Natural killer cell (primary cell): ENCODE measurements at places on chromosomes 5 and 9.

- DNase-seq, result no peak
These were observed 1014.1 kb downstream of the PTPRD start for GRCh38 chr9:9598723-9599122.

DNA sequence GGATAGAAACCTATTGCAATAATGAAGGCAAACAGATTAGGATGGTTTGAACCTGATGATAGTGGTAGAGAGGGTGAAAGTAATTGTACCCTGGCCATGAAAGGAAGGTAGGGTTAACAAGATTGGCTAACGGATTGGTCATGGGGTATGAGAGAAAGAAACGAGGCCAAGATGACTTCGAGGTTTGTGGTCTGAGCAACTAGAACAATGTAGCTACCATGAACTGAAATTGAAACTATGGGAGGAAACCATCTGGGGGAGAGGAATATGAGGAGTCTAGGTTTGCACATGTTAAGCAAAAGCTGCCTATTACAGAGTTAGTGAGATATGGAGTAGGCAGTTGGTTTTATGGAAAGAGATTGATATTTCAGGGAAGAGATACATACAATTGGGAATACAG is 406.0 kb downstream of the PRELID2 start:
- DNase-seq, result no peak

DNA sequence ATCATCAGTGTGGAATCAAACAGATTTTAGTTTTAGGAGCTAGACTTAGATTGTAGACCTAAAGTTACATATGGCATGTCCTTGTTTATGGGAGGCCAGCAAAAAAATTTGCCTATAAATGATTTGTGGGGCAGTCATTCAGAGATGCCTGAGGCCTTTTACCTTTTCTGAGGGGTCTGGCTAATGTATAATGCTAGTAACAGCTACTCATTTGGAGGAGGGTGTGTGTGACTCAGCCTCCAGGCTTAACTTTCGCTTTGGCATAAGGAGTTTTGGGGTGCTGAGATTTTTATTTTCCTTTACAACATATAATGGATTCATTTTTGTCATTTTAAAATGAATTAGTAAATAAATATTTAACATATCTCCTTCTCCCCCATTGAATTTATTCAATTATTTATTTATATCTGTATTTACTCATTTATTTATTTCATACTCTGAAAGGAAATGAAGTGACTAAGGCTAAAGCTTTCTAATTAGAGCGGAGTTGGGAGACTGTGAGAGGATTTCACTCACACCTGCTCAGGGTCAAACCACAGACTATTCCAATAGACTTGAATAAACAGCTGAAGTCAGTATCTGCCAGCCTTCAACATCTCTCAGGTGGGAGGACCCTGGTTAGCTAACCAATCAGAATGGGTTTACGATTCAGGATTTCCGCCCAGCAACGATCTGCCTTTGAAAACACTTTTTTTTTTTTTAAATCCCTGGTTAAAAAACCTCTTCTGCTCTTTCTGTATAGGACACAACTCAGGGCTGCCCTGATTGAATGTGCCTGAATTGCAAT is 487.5 kb upstream of the SGCD start:
- peak; percentile 2 for DNase-seq

DNA sequence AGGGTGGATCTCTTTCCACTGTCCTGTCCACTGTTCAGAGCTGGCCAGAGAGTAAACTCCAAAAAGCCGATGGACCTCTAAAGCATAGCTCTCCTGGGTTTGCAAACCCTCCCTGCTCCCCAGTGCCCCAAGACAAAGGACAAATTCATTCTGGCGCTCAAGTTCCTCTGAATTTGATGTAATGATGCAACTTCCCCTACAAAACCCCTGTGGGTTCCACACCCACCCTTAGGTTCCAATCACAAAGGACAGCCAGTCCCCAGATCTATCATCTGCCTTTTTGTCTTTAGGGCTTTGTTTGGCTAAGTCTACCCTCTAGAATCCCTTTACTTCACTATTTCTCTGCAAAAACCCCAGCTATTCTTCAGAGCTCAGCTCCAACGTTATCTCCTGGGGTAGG is 57.4 kb upstream of the SLC25A51 start:
- no peak for DNase-seq

DNA sequence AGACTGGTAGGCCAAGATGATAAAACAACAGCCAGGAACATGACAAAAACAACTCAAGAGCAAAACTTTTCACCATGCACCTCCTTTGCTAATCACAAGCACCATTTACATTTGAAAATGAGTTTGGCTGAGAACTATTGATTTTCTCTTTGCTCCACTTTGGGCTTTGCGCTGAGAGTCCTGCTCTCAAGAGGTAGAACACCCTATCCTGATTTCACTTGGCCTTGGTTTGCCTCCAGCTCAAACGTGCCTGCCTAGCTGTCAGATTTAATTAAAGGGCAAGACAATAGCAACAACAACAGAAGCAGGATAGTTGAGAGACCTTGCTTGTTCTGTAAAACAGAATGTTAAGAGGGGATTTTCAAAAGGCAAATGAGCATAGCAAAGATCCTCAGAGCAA is 128.2 kb upstream of the ASTN2 start:
- DNase-seq, result no peak

GRCh38 chr5:179457612-179458011 is 92.7 kb upstream of the RUFY1 start:
- DNase-seq, result no peak

GRCh38 chr5:143552680-143553079 is 149.2 kb upstream of the NR3C1 start:
- DNase-seq, result no peak

DNA sequence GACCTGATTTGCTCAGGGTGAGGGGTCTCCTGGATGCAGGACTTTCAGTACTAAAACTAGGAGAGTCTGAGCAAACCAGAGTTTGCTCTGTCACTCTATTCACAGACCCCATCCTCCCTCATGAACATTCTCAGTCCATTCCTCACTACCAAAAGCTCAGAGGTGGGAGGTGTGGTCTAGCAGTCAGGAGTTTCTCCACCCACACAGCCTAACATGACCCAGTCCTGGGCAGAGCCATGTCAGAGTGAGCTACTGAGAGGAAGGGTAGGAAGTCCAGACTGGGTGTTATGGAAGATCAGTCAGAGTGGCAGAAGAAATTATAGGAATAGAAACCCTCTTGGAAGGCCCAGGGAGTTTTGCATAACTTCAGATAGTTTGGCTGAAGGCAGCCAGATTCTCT is 113.3 kb upstream of the GRAMD2B start:
- no peak for DNase-seq

GRCh38 chr9:1941989-1942388 is 73.2 kb upstream of the SMARCA2 start:
- DNase-seq, result no peak

DNA sequence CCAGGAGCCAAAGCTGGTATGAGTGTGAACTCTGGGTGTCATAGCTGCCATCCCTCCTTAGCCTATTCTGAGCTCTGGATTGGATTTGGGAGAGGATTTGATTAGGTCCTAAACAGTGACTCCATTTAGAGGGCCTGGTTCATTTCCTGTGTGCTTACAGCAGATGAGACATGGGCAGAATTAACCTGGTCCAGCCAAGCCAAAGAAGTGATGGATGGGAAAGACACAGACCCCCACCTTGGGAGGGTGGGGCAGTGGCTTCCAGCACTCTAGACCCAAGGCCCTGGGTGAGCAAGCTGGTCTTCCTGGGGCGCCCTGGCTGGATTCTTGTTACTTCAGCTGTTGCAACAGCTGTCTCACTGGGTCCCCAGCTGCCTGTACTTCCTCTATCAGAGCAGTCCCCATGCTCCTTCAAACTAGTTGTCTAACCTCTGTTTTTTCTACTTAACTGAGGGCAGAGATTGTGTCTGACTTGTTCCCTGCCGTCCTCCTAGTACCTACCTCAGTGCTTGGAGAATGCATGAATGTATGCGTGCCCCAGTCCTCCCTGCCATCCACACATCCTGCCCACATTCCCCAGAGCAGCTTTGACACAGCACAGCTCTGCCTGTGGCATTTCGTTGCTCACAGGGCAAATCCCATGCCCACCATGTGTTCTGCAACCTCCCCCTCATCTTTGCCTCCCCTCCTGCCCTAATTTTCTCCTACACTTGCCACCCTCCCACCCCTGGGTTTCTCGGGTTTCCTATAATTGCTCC is 115.9 kb downstream of the RGS3 start:
- peak; percentile 53 for DNase-seq

GRCh38 chr9:127088724-127089615 is 33.5 kb downstream of the ANGPTL2 start:
- no peak for DNase-seq

- DNase-seq, result no peak
These were observed 20.3 kb downstream of the CAMSAP1 start for GRCh38 chr9:135887021-135887507.

DNA sequence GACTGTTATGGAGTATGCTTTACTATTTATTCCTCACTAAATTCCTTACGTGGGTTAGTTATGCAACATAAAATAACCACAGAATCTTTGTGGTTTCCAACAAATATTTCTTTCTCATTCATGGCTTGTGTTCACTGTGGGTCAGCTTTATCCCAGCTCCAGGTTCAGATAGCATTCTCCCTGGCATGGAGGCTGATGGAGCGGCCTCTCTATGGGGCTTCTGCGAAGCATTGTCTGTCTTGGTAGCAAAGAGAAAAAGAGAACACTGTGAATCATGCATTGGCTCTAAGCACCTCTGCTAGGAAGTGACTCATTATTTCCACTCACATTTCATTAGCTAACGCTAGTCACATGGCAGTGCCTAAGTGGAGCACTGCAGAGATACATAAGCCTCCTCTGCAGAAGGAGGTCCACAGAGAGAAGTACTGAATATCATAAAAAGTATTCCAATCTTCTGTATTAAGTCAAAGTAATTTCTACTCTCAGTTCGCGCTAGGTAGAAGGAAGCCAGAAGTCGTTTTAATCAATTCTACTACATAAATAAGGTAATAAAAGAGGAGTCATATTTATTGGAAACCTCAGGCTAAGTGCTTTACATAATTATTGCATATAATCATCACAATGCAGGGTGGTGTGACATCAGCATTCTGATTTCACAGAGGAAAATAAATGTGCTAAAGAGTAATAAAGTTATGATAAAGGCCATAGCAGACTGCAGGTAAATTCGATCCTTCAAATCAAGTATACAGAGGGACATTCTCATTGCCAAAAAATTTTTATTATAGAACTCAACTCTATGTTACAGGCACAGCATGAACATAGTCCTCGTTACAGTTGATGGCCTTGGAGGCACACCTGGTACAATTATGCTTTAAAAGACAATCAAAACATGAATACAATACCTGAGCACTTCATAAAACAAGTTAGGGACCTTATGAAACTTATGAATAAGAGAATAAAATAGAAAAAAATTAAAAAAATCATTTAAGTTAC is 531.1 kb downstream of the CETN3 start:
- no peak for DNase-seq

- DNase-seq, result no peak
These were observed 201.3 kb downstream of the HINT1 start for GRCh38 chr5:130963798-130964197.

DNA sequence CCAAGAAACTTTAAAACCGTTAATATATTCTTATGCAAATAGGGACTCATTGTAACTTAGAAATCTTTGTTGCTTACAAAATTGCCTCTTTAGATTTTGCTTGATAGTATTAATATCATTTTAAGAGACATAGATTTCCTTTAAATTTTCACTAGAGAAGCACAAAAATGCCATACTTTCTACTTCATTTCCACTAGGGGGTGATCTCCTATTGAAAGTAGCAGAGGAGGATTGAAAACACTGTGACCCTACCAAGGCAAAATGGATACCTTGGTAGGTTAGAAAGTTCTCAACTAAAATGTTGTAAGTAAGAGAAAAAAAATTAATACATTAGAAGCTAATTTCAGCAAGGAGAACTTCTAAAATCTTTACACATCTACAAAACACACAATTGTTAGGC is 204.9 kb downstream of the CHSY3 start:
- no peak for DNase-seq

GRCh38 chr5:62287237-62287636 is 18.8 kb upstream of the KIF2A start:
- no peak for DNase-seq

GRCh38 chr5:67035098-67035740 is 161.4 kb downstream of the CD180 start:
- DNase-seq, result no peak
